ENCODE measurements at places on chromosomes 11 and 22. TPM values are rescaled to one million over a fixed set of nuclear protein-coding genes. Genes with fewer than 3 reads are reported as not detected.

Gene MUC2
- 1.5 TPM for total RNA-seq

Gene OR52E2
- not detected for total RNA-seq

Gene OR4D5
- not detected for total RNA-seq

Gene MRGPRX3
- total RNA-seq = not detected

Gene SUSD2
- 0.54 TPM for total RNA-seq

Gene SCN4B
- total RNA-seq = 9.2 TPM

Gene OR51B5
- 1.6 TPM for total RNA-seq

Gene KDELR3
- total RNA-seq = 1.5 TPM

Gene PRR33
- total RNA-seq = not detected

Gene CBLIF
- total RNA-seq = not detected

Gene KRTAP5-1
- total RNA-seq = not detected

Gene SCUBE1
- total RNA-seq = 1.7 TPM

Gene FAM118A
- total RNA-seq = 16.8 TPM

Gene ZNF214
- 13.1 TPM for total RNA-seq

Gene OR5B21
- not detected for total RNA-seq

GRCh38 chr11:48073031-48073861 is 92.9 kb downstream of the PTPRJ start:
- DNase-seq = no peak

GRCh38 chr22:45499746-45500145 is 2.9 kb upstream of the FBLN1 start:
- no peak for DNase-seq

DNA sequence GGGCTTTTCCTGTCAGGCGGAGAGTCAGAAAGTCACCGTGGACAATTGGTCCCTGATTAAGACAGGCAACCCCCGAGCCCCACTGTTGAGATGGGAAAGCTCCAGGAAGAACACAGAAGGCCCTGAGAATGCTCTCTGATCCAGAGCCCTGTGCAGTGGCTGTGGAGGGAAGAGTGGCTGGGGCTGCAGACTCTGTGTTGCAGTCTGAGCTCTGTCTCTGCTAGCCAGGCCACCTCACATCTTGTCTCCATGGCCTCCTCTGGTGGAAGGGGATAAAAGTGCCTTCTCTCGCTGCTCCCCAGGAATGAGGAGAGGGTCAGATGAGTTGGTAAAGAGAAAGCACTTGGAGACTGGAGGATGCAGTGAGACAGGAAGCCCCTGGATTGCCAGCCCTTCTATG is 141.2 kb downstream of the CEP164 start:
- DNase-seq = no peak

GRCh38 chr11:61747192-61747966 is 5.1 kb upstream of the MYRF start:
- peak; percentile 68 for DNase-seq

DNA sequence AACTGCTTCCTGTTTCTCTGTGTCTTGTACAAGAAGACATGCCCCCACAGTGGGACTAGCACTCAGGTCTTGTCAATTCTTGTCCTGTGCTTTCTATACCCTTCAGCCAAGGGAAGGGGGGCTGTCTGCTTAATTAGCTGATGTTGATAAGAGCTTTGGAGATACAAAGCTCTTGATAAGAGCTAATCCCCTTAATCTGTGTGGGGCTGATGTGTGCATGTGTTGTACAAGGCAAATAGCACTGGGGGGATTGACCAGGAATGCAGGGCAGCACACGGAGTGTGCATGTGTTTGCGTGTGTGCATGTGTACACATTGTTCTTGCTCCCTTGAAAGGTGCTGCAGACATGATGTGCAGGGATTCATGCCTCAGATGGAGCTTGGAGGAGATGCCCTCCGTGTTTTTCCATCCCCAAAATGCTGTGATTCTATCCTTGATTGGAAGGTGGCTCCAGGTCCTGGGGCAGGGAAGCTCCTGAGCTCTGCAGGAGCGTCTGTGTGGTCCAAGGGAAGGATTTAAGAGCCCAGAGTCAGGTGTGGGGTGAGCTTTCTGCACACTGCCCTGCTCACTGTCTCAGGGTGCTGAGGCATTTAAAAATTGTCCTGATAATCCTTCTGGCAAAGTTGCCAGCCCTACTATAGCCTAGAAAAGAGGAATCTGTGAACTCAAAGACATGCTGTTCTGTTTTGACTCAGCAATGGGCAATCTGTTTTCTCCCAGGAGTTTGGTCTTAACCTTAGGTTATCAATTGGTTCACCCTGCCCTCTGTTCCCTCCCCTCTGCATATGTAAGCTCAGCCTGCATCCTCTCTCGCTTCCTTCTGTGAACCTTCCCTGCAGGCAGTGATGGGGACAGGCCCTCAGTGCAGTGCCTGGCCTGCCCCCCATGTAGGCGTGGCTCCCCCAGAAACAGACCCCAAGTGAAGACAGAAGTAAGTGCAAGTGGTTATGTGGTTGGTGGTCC is 102.0 kb downstream of the GRIK4 start:
- no peak for DNase-seq

DNA sequence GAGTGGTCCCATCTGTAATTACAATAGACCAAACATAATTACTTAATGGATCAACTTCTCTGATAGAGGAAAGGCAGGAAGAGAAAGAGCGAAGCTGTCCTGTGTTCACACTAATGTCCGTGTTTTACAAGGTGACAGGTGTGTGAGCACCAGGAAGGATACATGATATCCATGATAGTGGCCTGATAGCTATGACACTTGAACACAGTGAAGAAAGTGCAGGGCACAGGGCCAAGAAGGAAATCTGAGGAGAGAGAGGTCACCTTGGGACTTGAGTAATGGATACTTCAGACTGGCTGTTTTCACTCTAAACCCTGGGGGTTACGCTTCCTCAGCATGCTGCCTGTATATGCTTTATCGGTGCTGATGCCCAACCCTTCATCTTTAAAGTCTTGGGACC is 29.4 kb downstream of the TUB start:
- no peak for DNase-seq

DNA sequence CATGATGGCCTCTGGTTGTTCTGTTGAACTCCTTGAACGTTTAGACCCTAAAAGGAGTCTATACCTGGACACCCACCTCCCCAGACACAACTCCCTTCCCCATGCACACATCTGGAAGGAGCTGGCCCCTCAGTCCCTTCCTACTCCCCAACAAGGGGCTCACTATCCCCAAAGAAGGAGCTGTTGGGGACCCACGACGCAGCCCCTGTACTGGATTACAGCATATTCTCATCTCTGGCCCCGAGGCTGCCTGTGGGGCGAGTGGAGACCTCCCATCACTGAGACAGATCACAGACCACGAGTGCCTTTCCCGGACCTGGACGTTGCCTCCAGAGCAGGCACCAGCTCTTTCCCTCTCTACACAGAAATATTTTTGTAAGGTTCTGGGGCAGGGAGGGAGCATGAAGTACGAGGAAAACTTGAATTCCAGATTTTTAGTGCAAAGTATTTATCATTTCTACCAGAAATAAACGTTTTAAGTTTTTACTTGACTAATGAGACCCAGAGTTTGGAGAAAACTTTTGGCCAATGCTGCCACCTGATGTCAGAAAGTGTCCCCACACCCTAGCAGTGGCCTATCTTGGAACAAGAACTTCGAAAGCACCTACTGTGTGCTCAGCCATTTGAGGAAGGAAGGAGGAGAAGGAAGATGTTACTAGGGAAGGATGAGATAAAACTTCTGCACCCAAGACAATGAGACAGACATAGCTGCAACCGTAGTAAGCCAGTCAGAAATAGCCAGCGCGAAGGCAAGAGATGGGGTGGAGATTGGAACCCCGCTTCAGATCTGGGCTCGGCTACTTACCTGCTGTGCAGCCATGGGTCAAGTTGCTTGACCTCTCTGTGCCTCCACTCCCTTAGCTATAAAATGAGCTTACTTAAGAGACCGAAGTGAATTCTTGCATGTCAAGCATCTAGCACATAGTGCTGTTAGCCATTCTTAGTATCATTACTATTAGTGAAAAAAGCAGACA is 10.2 kb upstream of the POU2F3 start:
- DNase-seq = no peak

- DNase-seq = no peak
Observed at GRCh38 chr11:24386546-24387397, 110.1 kb upstream of the LUZP2 start.

GRCh38 chr22:46349681-46350080 is 14.2 kb downstream of the TRMU start:
- DNase-seq = no peak

GRCh38 chr11:47061429-47062178 is 115.1 kb downstream of the ARFGAP2 start:
- no peak for DNase-seq

- peak; percentile 67 for DNase-seq
Observed at GRCh38 chr11:7571640-7572000, 57.8 kb downstream of the PPFIBP2 start.

- DNase-seq = peak; percentile 44
Observed at GRCh38 chr22:28594797-28595462, 84.7 kb downstream of the TTC28 start.

- DNase-seq = no peak
Observed at GRCh38 chr22:21904250-21904789, 36.9 kb upstream of the MAPK1 start.

- DNase-seq = peak; percentile 81
Observed at GRCh38 chr11:113161711-113162591, 152.4 kb upstream of the TTC12 start.

GRCh38 chr11:3615998-3616397 is 25.8 kb downstream of the ART5 start:
- no peak for DNase-seq

DNA sequence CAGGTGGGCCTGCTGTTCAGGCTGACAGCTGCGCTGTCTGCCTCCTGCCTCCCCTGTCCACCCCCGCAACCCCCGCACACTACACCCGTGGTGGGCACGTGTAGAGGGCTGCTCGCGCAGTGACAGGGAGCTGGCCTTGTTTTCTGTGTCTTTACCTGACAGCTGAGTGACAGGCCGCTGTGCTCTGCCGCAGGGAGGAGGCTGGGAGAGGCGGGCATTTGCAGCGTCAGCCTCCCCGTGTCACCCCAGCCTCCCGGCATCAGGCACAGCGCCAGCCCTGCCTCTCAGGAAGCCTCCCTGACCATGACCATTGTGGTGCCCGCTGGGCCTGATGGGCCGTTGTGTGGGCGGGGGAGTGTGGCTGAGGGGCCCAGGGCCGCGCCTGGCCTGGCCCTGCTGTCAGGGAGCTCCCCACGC is 32.0 kb upstream of the RELT start:
- peak; percentile 78 for DNase-seq

GRCh38 chr22:43199541-43199940 is 12.6 kb upstream of the TTLL12 start:
- DNase-seq = peak; percentile 48

DNA sequence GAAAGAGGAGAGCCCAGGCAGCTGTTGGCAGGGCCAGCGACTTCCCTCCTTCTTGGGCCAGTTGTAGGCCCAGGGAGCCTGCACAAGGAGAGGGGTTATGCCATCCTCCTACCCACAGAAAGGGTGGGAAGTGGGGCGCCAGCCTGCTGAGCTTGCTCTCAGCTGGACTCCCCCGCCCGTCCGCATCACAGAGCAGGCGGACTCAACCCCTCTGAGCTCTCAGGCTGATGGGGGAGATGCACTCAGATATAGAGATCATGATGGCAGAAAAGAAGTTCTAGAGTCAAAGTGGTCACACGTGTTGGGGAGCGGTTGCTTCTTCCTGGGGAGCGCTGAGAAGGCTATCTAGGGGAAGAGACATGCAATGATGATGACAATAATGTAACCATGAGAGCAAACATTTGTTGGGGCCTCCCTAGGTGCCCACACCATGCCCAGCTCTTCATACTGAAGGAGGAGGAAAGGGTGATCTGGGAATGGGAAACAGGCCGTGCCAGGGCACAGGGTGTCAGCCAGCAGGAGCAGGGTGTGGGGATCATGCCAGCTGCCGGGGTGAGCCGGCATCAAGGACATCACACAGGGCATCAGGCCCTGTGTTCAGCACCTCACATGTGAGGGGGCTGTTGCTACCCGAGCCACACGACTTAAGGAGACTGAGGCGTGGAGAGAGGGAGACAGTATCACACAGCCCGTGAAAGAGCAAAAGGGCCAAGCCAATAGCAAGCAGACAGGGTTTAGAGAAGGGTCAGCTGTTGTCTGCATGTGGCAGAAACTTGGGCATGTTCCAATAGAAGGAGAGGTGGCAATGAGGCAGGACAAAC is 7.7 kb downstream of the SLC35E4 start:
- DNase-seq = no peak

DNA sequence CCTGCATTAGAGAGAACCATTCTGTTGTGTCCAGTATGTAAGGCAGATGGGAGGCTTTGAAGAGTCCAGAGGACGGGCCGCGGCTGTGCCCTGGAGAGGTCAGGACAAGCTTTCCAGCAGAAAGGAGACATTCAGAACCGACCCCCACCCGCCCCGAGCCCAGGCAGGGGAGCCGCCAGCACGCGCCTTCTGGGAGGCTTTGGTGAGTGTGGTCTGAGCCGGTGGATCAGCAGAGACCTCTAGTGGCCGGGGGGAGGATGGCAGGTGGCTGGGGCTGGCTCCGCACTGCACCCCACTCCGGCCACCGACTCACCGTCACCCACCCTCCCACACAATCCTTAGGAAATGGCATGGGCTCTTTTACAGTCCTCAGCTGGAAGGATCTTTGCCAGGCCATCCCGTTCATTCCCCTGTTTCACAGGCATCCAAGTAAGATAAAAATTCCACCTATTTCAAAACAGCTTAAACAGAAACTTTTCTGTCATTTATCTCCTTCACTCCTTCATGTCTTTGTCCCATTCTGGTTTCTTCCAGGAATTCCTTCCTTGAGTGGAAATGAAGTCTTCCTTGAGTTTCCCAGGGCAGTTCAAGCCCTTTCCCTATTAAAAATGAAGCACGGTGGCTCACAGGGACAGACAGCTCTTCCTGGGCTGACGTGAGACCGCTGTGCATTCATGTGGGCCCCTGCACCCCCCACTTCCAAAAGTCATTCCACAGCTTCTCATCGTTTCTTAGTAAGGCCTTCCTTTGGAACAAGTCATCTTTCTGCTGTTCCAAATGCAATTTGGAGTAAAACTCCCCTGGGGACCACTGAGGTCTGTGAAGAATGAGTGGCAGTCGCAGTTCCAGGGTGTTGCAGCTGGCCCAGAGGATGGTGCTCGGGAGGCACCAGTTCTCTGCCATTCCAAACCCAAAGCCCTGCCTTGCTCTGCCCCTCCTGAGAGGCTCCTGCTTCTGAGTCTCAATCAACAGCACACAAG is 91.0 kb downstream of the FEZ1 start:
- peak; percentile 83 for DNase-seq

- no peak for DNase-seq
Observed at GRCh38 chr11:39341461-39341860, 2118.0 kb downstream of the LRRC4C start.

- no peak for DNase-seq
Observed at GRCh38 chr11:83448686-83449085, 162.5 kb upstream of the CCDC90B start.

GRCh38 chr11:32340181-32340580 is 95.2 kb downstream of the WT1 start:
- no peak for DNase-seq

DNA sequence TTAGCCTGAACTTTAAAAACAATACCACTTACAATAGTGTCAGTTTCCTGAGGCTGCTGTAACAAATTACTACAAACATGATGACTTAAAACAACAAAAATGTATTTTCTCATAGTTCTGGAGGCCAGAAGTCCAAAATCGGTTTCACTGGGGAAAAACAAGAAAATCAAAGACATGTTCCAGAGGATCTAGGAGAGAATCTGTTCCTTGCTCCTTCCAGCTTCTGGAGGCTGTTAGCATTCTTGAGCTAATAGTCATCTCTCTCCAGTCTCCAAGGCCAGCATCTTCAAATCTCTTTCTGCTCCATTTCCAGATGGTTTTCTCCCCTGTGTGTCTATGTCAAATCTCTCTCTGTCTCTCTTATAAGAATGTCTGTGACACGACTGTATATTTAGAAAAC is 67.6 kb upstream of the TEAD1 start:
- no peak for DNase-seq
